ENCODE measurements at places on chromosomes 2 and 18. TPM values are rescaled to one million over a fixed set of nuclear protein-coding genes. Genes with fewer than 3 reads are reported as not detected.

The RABL2A gene
- total RNA-seq = 5.1 TPM

The FLACC1 gene
- 1.3 TPM for total RNA-seq

The SOX11 gene
- 12.1 TPM for total RNA-seq

The CFAP65 gene
- total RNA-seq = not detected

The GALR1 gene
- not detected for total RNA-seq

The REEP1 gene
- total RNA-seq = 0.52 TPM

The LPIN2 gene
- 42.0 TPM for total RNA-seq

The HOXD13 gene
- total RNA-seq = not detected

The ASPRV1 gene
- total RNA-seq = not detected

DNA sequence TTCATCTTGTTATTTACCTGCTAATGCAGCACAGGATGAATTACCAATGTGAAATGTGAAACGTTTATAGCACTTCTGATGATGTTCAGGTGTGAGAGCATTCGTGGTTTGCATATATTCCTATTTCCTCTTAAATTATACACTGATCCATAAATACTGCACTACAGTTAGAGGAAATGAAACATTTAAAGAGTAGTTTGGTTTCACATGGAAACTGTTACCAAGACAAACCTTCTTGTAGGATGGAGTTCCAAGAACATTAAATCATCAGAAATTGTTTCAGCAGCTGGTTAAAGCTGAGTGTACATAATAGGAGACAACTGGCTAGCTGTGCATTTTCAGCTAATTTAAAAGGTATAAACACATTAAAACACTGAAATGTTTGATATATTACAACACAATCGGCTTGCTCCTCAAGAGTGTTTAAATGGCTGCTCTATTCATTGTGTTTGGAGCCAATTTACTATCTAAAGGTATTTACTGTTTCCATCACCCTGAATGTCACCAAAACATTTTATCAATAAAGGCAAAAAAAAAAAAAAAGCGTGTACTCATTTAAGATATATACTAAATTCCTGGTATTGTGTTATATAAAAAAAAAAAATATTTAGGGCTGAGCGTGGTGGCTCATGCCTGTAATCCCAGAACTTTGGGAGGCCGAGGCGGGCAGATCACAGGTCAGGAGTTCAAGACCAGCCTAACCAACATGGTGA lies 100.6 kb downstream of the DYM start:
- DNase-seq = peak; percentile 78

GRCh38 chr2:240346753-240347372 lies 88.6 kb upstream of the GPC1 start:
- no peak for DNase-seq

GRCh38 chr2:37232131-37232933 lies 874 bp downstream of the NDUFAF7 start:
- DNase-seq = peak; percentile 5

GRCh38 chr2:66867063-66867441 lies 432.1 kb downstream of the MEIS1 start:
- DNase-seq = peak; percentile 27

GRCh38 chr2:227933884-227934283 lies 62.5 kb downstream of the DAW1 start:
- DNase-seq = no peak

DNA sequence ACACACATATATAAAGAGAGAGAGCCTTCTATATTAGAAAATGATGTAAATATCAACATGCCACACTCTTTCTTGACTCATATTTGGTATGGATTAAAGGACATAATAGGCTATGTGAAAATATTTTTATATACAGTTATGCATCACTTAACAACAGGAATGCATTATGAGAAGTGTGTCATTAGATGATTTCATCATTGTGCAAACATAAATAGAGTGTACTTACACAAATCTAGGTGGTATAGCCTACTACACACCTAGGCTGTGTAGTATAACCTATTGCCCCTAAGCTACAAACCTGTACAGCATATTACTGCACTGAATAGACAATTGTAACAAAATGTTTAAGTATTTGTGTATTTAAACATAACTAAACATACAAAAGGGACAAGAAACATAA lies 354.8 kb upstream of the CNTNAP5 start:
- DNase-seq = no peak

DNA sequence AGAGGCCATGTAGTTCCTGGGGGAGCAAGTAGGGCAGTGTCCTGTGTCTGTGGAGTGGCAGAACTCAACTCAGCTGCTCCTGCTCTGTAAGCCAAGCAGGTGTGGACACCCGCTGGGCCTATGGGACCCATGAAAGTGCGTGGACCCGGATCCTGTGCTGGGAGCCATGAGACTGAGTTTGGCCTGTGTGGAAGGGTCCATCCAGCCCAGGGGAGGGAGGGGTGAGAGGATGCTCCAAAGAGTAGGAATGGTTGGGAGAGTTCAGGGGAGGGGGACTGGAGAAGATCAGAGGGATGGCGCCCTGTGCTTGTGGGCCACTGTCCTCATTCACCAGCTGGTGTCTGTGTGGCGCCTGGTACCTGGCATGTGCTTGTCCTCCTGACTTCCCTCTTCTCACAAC lies 226.4 kb upstream of the HS6ST1 start:
- DNase-seq = no peak

DNA sequence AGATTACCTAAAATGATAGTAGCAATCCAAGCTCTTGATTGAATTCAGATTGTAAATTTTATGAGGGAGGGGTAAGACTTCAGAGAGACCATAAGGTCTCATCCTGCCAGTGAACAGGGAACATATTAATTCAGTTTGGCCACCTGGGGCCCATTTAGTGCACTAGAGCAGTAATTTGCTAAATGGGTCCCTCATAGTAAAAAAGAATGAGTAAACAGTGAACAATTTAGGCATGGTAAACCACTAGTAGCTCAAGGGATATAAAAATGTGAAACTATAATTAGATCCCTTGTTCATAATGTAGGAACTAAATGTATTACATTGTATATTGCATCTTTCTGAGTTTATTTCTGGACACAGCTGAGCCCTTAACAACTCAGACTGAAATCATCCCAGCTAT lies 4.9 kb upstream of the PHLPP1 start:
- DNase-seq = peak; percentile 67

GRCh38 chr2:24106786-24107185 lies 16.3 kb downstream of the PFN4 start:
- DNase-seq = no peak

- DNase-seq = no peak
Measured at GRCh38 chr2:11833601-11834000, 87.2 kb downstream of the LPIN1 start.

- peak; percentile 92 for DNase-seq
Measured at GRCh38 chr2:85920810-85921545, 32.2 kb upstream of the ST3GAL5 start.

DNA sequence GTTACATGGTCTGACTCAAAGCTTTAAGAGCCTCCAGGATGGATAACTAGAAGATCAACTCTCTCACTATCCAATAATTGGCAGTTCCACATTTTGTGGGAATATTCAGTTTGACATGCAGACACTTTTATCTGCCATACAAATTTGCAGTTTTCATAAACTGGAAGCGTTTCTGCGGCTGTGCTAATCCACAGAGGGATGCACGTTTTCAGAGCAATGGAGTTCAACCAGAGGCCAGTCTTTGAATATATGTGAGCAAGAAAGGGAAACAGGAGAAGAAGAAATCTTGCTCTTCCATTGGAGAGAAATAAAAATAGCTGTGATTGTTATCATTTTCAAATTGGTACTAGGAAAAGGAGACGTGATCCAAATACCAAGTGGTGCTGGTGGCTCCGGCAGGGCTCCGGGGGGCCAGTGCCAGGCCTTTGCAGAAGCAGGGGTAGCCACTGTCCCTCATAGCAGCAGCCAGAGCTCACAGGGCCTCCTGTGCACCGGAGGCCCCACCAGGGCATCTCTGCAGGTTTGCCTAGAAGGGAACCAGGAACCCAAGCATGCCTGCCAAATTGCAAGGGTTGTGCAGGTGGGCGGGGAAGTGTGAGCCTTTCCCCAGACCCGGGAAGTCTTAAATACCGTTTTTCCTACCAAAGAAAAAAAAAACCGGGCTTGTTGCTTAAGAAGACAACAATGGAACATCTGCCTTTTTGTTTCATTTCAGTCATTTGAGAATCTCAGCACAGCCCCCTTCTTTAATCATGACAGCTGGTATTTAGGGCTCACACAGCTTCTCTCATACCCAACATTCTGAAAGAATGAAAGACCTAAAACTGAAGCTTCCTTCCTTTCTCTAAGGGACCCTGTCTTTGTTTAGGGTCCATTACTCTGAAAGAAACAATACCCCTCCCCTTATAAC lies 791.1 kb upstream of the SOX11 start:
- no peak for DNase-seq

- no peak for DNase-seq
Measured at GRCh38 chr2:167332358-167332757, 444.1 kb downstream of the XIRP2 start.

GRCh38 chr2:227395556-227395955 lies 7.8 kb upstream of the SCYGR1 start:
- no peak for DNase-seq

DNA sequence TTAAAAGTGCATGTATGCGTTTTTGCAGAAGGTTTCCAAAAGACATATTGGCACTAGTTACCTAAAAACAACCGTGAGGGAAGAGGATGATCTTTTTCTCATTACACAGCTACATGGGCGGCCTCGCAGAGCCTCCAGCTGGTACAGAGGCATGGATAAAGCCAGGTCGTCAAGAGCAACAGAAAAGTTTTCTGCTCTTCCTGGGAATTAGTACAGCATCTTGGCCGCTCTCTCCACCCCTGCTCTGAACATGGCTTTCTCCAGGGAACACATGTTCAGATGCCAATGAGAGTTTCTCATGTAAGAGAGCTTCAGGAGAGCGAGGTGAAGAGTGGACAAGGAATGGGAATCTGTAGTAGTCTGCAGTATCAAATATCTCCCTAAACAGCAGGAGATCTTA lies 108.4 kb downstream of the ZEB2 start:
- no peak for DNase-seq

DNA sequence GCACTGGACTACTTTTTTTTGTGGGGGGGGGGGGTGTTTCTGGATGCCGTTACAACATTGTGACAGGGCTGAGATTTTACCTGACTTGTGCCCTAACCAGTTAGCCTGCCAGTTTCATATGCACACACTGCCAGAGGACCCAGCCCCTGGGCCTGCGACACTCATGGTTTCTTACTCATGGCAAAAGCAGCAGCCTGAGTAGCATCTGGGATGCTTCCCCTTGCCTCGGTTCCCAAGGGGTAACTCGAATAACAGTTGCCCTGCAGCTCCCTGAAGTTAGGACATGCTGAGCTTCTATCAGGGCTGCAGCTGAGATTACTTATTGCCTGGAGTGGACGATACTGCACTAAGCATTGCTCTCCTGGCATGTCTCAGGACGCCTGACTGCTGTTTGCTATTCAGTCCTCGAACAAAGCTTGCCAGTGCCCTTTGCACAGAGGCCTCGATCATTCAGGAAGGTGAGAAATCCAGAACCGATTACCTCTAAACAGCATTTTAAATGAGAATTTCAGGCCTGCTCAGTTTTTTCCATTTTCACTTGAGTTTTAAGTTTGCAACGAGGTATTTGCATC lies 47.9 kb downstream of the TRPM8 start:
- peak; percentile 79 for DNase-seq

DNA sequence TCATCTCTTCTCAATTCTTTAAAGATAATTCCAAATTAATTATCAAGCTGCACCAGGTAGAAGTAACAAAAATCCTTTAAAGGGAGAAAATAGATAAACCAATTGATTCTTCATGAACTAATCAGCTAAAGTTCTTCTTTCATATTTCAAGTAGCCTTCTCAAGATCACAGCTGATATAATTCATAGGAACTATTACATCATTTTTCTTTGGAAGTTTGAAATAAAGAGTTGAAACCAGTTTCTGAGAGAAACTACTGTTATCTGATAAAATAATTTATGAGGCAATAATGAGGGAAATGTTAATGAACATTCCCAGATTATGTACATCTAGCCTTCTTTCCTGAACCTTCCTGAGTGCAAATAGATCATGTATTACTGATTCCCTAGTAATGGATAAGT lies 484.9 kb downstream of the METTL4 start:
- DNase-seq = no peak

DNA sequence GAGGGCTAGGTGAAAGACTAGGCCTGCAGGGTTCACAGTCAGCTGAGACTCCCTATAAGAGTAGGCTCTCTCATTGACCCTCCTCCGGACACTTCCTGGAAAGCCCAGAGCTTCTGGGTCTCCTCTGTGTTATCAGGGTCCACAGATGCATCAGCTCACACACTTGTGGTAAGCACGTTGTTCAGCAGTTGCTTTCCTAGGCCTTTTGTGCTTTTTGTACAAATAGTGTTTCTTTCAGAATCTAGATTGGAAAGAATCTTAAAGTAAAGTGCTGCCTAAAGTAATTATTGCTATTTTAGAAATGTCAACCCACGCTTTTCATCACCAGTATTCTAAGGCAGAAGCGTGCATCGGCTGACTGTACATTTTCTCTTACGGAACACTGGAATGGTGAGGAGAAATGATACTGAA lies 15.5 kb downstream of the SLC9A2 start:
- no peak for DNase-seq

DNA sequence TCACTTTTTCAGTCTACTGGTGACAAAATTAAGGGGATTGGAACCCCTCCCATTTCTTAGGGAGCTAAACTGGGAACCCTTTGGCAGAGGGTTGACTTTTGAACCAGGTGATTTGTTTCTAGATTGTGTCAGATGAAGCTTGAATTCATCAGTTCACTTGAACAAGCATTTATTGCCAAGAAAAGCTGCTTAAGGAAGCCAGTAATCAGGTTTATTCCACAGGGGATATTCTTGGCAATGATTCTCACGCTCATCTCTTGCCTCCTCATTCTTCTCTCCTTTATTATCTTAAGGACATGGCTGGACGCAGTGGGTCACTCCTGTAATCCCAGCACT lies 101.0 kb downstream of the ALPK2 start:
- DNase-seq = no peak

- DNase-seq = no peak
Measured at GRCh38 chr2:240947176-240947575, 41.0 kb downstream of the CROCC2 start.

DNA sequence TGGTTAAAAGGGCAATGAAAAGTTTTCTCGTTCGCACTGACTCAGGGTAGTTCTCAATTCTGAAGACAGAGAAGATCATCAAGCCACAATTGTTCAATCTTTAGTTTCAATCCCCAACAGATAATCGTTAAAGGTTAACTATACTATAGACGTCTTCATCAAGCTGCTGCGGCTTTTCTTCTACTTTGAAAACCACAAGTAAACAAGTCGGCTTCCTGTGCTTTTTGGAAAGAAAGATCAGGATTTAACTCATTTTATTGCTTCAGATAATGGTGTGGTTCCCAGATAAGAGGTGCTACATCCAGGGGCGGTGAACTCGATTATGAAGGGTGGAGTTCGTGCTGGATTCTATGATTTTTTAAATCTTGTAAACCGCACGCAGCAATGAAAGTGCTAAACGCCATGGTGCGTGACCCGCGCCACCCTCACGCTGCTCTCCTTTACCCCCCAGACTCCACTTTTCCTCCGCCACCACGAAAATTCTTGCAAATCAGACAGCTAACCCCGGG lies 545 bp upstream of the CDCA7 start:
- no peak for DNase-seq

- DNase-seq = peak; percentile 88
Measured at GRCh38 chr2:98912221-98912851, 23.7 kb downstream of the CRACDL start.
